ENCODE measurements at places on chromosomes 13 and 19.

DNA sequence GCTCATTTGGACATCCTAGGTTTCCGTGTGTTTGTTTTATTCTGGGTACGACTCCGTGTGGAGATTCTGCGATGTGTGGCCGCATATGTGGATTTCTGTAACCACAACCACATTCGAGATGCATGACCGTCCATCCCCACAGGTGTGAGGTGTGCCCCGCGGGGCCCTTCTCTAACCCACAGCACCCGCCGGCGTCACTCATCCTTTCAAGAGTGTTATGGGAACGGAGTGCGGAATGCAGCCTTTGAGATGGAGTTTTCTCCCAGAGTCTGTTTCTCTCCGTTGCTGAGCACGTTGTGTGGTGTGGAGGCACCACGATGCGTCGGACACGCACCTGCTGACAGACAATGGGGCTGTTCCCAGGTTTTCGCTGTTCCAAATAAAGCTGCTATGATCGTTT, 40.0 kb downstream of the C13orf46 start:
- DNase-seq = no peak

- no peak for DNase-seq
Measured at GRCh38 chr13:84864341-84864740, 934.9 kb downstream of the SLITRK6 start.

GRCh38 chr13:21338156-21338555, 120.9 kb downstream of the ZDHHC20 start:
- no peak for DNase-seq

- DNase-seq = no peak
Measured at GRCh38 chr13:25069911-25070310, 26.0 kb upstream of the PABPC3 start.

DNA sequence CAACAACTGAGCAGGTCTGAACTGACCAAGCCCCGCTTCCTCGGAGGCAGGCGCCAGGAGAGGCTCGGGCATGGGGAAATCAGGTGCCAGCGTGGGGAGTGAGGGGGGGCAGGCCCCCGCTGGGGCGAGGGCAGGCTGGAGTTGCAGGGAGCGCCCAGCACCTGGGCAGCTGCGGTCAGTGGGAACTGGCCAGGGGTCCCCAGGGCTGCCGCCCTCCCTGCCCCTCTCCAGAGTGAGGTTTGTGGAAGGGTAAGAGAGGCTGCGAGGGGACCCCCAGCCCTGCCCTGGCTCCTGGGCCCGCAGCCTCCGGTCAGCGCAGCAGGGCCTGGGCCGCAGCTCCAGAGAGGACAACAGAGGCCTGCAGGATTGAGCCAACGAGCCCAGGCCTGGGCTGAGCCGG, 32.5 kb downstream of the PIP5K1C start:
- DNase-seq = no peak

GRCh38 chr19:48806818-48807589, 3.8 kb downstream of the BCAT2 start:
- no peak for DNase-seq

DNA sequence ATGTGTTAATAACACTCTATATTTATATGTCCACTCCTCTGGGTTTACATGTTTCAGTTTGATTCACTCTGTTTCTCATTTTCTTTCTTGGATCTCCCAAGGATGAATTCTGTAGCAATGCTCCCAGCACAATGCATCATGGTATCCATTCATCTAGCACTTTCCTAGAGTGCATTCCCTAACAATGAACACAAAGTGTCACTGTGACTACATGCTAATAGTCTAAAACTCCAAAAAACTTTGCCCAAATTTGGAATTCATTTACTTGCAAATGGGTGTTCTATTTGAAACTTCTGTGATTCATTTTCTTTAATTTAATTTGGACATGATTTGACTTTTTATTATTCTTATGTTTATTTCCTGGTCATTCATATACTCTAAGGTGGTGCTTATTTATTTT, 286.3 kb downstream of the POU4F1 start:
- DNase-seq = no peak

- DNase-seq = no peak
Measured at GRCh38 chr13:28001049-28001448, 12.6 kb upstream of the URAD start.

DNA sequence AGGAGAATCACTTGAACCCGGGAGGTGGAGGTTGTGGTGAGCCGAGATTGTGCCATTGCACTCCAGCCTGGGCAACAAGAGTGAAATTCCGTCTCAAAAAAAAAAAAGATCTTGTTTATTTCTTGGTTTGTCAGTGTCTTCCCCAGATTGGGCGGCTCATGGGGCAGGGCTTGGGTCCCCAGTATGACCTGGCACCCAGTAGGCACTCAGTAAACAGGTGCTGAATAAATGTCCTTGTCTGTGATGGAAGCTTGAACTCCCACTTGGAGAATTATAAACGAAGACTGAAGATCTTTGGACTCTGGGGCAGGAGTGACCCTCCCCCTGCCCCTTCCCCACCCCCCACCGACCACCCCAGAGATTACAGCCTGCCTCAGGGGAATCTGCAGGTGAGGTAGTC, 9.9 kb upstream of the FUT5 start:
- DNase-seq = no peak

DNA sequence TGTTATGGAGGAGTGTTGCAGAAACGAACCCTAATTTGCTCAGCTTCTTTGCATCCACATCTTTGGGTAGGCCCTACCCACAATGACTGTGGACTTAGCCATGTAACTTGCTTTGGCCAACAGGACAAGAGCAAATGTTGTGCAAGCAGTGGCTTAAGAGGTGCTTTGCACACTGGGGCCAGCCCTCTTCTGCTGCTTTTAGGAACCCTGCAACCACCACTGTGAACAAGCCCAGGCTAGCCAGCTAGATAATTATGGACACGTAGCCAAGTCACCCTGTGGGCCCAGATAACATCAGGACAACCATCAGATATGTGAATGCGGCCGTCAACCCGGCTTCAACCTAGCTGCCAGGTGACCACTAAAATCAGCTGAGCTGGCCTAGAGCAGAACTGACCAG, 17.1 kb downstream of the C19orf47 start:
- DNase-seq = no peak

DNA sequence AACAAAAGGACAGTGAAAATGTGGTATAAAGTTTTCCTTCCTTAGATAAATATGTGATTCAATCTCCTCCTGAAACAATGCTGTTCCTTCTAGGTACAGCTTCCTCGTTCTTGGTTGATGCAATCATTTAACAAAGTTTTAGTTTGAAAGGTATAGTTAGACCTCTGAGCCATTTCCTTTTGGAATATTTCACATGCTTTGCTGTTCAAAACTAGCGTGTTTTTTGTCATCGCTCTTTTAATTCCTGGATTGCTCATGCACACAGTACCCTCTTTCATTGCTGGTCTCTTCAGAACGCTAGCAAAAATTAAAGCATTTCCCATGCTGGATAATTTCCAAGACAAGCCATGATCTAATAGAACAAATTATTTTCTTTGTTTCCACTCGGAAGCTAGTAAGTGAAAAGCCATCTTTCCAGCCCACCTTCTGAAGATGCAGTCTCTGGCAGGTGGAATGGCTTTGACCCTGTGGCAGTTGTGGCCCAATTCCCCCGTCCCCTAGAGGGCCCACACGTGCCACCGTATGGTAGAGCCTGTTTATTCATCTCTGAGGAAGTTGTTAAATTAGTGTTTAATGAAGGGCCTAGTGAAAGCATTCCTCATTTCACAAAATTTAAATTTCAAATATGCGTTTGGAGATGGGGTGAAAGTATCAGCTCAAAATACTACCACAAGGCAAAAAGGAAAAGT, 1040.6 kb upstream of the SLC10A2 start:
- DNase-seq = no peak

DNA sequence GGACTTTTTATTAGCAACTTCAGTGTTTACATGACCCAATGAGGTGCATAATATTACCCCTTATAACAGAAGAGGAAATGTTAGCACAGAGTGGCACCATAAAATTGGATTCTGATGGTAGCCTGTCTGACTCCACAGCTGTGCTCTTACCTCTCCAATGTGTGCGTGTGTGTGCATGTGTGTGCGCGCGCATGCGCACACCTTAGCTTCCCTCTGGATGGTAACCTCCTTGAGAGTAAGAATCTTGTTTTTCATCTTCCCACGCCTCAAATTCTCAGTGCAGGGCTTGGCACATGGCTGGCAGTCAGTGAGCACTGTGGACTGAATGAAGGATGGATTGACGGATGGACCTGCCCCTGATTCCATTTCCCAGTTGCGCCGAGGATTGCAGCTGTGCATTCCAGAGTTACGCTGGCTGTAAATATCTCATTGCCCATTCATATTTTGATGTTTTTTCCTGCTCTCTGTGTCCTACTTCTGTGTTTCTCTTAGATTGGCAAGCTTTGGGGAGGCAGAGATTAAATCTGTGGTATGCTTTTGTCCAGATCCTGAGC, 99.2 kb upstream of the WASF3 start:
- DNase-seq = no peak

DNA sequence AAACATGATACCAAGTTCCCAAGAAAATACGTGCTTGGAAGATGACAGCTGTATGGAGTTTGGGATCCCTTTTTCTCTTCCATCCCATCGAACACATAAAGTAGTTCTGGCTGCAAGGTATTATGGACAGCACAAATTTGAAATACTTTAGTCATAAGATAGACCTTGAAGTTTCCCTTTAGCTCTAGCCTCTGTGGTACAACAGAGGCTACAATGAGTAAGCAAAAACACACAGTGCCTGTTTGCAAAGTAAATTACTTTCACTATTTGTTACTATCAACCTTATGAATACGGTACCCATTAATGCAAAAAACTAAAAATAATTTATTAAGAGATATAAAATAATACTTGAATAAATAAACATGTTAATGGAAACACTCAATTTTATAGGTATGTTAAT, 21.0 kb upstream of the LRCH1 start:
- DNase-seq = no peak

GRCh38 chr13:24459234-24459633, 53.3 kb downstream of the PARP4 start:
- DNase-seq = no peak

- no peak for DNase-seq
Measured at GRCh38 chr13:24147570-24147963, 13.0 kb upstream of the SPATA13 start.

- no peak for DNase-seq
Measured at GRCh38 chr19:42280815-42281145, 11.7 kb downstream of the CIC start.

GRCh38 chr19:12611361-12611699, 610 bp downstream of the ZNF791 start:
- no peak for DNase-seq

DNA sequence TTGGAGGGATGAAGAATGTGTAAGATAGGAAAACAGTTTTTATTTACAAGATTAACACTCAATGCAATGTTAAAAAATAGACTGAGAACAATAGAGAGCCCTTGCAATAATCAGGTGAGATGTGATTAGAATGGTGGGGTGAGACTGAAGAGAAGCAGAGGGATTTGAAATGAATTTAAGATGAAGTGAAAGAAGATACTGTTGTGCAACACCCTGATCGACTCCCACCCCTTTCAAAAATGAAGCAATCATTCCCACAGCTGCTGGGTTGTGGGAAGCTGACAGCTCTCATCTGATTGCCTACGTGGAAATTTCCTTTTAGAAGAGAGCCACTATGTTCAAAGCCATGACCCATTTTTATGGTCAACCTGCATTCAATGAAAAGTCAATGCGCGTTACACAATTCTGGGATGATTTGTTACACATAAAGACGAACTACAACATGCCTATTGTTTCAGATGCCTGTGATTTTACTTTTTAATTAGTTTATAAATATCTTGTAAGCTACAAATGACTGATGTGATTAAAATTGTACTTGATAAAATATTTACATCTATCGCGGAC, 1374.8 kb downstream of the PCDH9 start:
- DNase-seq = no peak

- DNase-seq = no peak
Measured at GRCh38 chr13:45747071-45747470, 45.0 kb downstream of the CBY2 start.

GRCh38 chr13:35917942-35918645, 213.1 kb downstream of the DCLK1 start:
- no peak for DNase-seq

DNA sequence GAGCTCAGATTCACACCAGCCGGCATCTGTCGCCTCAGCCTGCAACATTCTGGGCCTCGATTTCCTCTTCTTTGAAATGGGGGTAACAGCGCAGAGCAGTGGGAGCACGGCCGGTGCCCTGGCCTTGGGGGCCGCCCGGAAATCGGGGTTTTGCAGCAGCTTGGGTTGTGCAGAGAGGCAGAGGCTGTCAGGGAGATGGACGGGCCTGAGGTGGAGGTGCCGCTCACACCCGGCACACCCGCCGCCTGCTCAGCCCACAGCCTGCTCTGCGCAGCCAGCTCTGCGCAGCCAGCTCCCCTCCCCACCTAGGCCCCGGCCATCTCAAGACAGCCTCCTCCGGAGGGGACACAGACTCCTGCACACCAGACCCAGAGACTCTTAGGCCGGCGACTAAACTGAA, 10.6 kb downstream of the KLF2 start:
- DNase-seq = no peak

DNA sequence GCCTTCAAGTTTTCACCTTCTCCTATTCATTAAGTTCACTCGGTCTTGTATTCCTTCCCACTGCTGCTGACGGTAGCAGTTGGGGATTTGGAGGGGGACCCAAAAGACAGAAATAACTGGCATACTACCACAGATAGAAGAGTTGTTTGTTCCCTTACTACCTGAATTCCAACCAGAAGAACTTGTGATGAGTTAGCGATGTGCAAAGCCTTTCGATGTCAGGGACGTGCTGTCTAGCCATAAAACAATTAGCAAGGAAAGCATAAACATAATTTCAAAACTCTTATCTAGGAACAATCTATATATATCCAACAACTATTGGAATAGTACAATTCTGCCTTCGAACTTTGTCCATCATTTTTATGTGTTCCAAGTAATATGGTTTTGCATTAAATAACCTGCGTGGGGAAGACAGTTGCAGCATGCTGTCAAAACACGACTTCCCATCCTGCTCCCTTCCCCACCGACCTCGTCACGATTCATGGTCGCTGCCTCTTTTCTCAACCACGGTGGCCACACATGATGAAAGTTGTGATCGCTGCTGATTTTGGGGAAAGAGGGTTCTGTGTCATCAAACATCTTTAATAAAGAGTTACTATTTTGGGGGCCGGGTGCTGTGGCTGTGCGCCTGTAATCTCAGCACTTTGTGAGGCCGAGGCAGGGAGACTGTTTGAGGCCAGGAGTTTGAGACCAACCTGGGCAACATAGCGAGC, 3.8 kb upstream of the SLC7A9 start:
- no peak for DNase-seq

DNA sequence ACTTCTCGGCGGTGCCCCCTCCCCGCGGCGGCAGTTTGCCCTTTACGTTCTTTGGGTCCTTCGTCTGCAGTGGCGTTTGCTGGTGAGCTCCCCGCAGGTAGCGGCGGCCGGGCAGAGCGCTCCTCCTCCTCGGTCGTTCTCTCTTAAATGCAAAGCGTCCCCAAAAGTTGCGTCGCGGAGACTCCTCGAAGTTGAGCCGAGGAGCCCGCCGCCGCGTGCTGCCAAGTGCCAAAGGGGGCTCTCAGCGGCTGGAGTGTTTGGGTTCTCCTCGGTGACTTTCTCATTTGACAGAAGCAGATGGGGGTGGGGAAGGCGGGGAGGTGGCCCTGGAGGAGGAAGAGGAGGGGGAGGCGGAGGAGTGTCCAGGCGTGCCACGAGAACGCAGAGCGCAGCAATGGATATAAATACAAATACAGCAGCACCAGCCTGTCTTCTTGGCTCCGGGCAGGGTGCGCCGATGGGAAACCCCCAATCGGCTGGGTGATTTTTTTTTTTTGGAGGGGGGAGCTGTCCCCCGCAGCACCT, at the start of gene SOX21:
TSS of gene SOX21 (minus strand) at position 259 of the 525 bp plus-strand sequence. CDS start 496 bp downstream, outside the sequence.
- no peak for DNase-seq
